ENCODE measurements at places on chromosomes 12 and 14.

DNA sequence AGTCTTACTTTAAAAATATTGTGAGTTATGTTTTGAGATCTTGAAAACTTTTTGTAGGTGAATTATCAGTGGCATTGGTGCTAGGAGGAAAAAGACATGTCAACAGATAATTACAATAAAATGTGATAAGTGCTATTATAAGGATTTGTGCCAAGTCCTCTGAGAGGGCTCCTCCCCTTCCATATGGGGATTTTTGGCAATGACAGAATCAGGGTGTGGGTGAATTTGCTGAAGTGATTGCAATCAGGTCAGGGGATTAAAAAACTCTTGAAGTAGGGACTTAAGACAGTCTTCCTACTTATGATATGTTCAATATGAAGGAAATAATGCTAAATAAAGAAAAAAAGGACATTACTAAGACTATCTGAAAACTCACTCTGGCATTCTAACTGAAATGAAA lies 122.5 kb downstream of the SLC15A5 start:
- DNase-seq: no peak

- DNase-seq: no peak
Measured at GRCh38 chr14:55201219-55202101, 10.1 kb upstream of the DLGAP5 start.

DNA sequence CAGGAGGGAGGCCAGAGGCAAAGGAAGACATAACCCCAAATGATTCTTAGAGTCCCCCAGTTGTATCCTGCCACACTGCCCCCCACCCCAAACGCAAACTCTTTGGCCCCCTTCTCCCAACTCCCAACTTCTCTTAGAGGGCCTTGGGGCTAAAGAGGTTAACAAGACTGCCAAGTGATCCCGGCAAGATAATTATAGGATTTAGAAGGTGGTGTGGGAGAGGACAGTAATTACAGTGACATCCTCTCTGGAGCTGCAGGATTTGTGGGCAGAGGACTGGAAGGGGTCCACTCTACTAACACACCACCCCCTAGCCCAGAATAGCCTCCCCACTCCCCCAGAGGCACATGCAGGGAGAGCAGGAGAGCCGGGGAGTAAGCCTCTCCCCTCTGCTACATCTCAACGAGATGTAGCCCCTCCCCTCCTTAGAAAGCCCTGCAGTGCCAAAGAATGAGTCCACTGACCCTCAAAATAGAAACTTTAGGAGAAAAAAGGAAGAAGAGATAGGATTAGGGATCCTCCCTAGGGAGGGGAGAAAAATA lies 5.3 kb upstream of the GDF11 start:
- no peak for DNase-seq

DNA sequence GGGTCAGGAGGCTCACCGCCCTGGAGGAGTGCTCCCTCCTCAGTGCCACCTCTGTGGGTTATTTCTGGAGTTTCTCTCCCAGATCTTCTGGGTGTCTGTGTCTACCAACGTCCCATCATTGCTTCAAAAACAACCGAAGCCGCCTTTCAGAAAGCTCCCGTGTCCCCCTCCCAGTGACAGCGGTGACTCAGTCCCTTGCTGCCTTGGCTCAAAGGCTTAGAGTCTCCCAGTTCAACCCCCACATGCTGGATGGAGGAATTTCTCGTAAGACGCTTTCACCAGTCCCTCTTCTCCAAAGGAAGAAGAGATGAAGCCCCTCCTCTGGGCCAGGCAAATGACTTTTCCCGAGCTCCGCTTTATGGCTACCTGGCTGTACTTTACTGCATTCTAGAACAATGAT lies 146.6 kb downstream of the RBM19 start:
- DNase-seq: no peak

- no peak for DNase-seq
Measured at GRCh38 chr14:89252887-89253532, 164.0 kb downstream of the FOXN3 start.
